Forelimb muscle (tissue), 1 donor: ENCODE measurements at places on chromosomes 4 and X. TPM values are rescaled to one million over a fixed set of nuclear protein-coding genes. Genes with fewer than 3 reads are reported as not detected.

KCND1 gene
- polyA plus RNA-seq, result 1.2 TPM

GRCh38 chr4:98662626-98663225 lies 4.3 kb upstream of the TSPAN5 start:
- no peak for DNase-seq

GRCh38 chr4:75584067-75584466 lies 28.2 kb downstream of the ODAPH start:
- no peak for DNase-seq

GRCh38 chr4:94814237-94814636 lies 56.5 kb downstream of the BMPR1B start:
- DNase-seq, result no peak

GRCh38 chr4:151690164-151690870 lies 70.5 kb downstream of the GATB start:
- DNase-seq, result no peak

- no peak for DNase-seq
Measured at GRCh38 chr4:143700046-143700415, 444 bp downstream of the FREM3 start.

DNA sequence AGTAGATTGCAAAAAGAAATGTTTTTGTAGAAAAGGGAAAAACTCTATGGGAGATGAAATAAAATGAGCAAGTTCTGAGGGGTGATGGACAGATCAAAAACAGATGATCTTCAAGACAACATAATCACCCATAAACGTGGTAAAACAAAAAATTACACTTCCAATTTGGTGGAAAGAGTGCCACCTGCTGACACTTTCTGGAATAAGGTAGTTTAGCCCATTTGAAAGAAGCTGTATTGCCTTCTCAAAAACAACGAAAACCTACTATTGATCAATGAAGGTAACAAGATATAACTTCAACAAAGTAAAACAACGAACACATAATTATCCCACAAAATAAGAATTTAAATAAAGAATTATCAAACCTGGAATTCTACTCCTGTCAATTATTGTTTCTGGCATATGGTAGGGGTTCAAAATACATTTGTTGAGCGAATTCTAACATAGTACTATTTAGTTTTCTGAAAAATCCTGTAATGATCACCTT lies 2.5 kb downstream of the COQ2 start:
- peak; percentile 26 for DNase-seq

- peak; percentile 5 for DNase-seq
Measured at GRCh38 chrX:35890699-35891098, 28.8 kb upstream of the CFAP47 start.
